Heart left ventricle (tissue), 16 donors: ENCODE measurements at places on chromosomes 12 and 14. TPM values are rescaled to one million over a fixed set of nuclear protein-coding genes. Genes with fewer than 3 reads are reported as not detected.

DNA sequence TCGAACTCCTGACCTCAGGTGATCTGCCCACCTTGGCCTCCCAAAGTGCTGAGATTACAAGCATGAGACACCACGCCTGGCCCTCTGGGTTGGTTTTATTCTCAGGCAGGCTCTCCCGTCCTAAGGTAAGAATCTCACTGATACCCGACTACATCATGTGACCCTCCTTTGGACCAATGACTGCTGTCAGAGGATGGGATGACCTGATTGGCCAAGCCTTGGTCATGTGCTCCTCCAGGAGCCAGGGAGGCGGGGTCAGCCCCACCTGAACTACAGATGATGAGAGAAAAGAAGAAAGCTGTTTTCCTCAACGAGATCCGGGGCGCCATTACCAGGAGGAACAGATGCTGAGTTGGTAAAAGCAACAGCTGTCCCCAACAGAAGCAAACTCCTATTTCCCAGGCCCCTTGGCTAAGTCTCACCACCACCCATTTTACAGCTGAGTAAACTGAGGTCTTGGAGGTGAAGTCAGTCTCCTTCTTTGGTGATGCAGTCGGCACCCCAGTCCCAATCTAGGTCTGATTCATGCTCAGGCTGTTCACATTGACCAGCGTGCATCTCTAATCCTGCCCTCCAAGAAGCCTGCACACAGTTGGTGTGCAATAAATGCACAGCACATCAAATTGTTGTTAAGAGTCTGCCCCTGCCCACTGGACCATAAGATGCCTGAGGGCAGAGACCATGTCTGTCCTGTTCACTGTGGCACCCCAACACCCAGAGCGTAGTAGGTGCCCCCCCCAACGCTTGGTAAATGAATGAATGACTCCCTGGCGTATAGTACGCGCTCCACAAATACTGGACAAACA lies 118.8 kb downstream of the SCARB1 start:
- no peak for DNase-seq

DNA sequence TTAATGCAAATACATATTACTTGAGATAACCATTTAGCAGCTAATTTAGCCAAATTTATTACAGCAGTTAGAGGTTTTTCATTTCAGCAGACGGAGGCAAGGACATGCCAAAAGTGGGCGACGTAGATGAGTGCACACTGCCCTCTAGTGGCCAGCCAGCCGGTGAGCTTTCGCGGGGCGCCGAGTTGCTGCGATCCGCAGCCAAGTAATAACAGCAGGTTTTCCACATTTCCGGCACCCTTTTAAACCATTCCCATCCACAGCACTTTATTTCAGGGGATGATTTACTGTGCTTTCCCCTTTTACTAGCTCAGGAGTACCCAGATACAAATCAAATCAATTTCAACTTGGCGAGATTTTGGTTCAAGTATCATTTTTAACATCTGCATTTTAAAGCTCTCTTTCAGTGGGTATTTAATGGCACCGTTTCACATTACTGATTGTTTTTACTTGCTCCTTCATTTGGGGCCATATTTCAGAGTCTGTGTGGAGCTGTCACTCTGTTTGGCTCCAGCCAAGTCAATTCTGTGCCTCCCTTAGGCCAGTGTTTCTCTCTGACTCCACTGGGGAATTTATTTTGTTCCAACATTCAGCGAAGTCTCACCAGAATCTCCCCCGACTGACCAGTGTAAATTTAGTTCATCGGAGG lies 158.0 kb downstream of the EGLN3 start:
- DNase-seq = peak; percentile 79

EML1 gene
- total RNA-seq = 46.5 TPM

- DNase-seq = no peak
These were observed 30.6 kb upstream of the LIN7A start for GRCh38 chr12:80968326-80968725.

DNA sequence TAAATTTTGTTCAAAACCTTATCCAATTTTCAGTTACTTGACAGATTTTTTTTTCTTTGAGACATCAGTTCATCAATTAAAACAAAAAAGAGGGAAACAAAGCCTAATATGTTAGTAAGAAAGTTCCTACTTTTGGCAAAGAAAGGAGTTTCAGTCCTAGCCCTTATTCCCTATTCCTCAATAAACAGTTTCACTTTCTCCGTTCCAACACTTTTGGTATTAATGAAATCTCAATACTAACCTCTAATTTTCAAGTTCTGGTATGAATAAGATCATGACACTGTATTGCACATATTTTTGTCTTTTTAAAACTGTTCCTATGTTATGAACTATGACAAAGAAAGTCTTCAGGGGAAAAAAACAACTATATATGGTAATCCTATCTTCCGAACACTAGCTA lies 48.4 kb downstream of the RPS6KA5 start:
- DNase-seq = no peak

DNA sequence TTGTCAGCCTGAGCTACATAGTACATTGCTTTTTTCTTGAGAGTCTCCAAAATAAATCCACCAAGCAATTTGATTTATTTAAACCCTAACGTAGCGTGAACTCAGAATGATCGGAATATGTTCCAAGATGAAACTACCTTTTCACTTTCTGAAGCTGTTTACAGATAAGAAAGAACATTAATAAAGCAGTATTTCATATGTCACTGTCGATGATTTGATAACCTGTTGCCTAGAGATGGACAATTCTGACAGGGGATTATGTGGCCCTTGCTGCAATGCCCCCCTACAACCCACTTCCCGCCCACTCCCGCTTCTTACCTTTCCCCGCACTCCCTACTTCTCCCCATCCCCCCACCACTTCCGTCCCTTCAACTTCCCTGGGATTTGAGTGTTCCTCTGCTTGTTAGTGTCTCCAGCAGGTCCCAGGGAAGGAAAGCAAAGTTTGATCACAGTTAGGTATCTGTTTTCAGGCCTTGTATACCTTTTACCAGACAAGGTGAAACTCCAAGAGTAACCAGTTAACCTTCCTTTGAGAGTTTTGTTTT lies 229.2 kb upstream of the HMGA2 start:
- DNase-seq = no peak

POTEG gene
- total RNA-seq = not detected

GRCh38 chr14:59356312-59356711 lies 108.9 kb downstream of the GPR135 start:
- no peak for DNase-seq

DNA sequence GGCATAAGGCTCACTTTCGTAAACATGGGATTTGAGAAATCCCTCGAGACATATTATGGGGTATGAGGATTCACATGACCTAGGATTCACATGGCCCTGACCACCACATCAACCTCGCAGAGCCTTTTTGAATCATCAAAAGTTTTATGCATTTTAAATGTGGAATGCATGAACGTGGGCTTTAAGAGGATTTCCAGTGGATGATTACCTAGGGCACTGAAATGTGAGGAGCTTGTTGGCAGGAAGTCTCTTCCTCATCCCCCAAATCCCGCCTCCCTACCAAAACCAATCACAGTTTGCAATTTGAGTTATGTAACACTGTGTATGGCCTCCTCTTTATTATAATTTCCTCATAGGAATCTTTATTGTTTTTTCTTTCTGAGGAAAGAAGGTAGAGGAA lies 659.6 kb upstream of the TBX3 start:
- no peak for DNase-seq

EFS gene
- total RNA-seq = 3.4 TPM

DNA sequence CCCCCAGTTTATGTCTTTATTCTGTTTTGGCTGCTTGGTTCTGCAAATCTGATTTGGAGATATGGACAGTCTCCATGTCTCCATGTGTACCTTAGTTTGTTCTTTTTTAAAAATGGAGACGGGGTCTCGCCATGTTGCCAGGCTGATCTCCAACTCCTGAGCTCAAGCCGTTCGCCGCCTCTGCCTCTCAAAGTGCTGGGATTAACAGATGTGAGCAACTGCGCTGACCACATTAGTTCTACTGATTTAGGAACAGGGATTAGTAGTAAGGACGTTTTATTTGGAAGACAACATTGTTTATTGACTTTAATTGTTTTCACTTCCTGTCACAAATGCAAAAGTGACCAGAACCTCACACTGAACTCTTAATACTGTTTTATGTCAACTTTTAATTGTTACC lies 14.7 kb downstream of the AEBP2 start:
- DNase-seq = no peak

ARHGDIB gene
- 256 TPM for total RNA-seq

- no peak for DNase-seq
These were observed 278.3 kb downstream of the AKAP6 start for GRCh38 chr14:32607399-32607798.

ESRRB gene
- total RNA-seq = 4.1 TPM

DNA sequence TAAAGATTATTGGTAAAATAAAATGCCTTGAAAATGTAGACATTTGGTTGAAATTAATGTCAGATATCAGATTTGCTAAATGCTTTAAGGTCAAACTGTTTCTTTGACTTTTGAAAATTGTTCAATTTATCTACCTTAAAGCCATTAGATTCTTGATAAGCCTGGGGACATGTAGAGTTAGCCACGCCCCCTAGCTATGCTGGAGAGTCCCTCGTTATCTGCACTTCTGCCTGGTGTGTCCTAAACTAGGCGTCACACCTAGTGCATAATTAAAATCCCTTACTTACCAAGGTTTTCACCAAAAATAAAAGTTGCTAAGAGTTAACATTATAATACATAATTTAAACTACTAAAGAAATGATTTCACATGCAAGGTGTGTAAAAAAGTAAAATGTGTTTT lies 79.5 kb downstream of the EGLN3 start:
- no peak for DNase-seq

DNA sequence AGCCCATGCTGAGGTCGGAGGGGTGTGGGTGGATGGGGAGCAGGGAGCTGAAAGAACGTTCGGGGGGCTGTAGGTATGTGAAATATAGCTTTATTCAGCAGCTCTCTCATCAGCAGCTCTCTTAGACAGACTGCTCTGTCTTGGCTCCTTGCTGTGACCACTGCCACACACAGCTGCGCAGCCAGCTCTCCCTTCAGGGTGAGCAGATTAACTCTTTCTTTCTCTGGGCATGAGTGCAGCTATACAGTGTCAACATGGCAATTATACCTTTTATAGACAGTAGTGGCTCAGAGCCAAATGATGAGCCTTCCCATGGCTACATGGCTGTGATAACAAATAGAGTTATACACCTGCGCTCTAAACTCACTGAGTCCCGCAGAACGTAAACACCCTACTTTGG lies 137.7 kb upstream of the NEDD1 start:
- no peak for DNase-seq

GRCh38 chr12:123389560-123390351 lies 5.8 kb downstream of the KMT5A start:
- peak; percentile 75 for DNase-seq

DNA sequence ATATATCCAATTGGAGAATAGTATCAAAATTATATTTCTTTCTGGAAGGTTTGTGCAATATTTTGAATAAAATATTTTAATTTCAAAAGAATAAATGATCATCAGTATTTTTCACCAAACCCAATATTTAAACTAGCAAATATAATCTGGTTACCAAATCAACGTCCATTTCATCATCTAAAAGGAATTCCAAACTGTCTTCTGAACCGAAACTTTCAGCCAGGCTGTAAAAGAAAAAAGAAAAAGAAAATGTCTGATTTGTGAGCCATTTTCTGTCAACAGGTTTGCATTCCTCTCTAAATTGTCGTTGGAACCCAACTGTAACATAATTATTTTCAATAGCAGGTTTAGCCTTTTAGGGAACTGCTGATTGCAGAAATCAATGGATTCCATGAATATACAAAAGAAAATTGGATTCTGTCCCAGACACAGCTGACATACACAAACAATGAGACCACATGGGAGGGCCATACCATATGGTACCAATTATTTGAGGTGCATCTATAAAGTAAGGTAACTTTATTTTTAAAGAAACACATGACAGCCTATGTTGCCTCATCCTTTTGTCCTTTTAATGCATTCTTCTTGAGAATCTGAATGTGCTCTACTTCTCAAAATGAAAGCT lies 22.7 kb downstream of the SNRPF start:
- DNase-seq = no peak

C1S gene
- total RNA-seq = 59.2 TPM

DNA sequence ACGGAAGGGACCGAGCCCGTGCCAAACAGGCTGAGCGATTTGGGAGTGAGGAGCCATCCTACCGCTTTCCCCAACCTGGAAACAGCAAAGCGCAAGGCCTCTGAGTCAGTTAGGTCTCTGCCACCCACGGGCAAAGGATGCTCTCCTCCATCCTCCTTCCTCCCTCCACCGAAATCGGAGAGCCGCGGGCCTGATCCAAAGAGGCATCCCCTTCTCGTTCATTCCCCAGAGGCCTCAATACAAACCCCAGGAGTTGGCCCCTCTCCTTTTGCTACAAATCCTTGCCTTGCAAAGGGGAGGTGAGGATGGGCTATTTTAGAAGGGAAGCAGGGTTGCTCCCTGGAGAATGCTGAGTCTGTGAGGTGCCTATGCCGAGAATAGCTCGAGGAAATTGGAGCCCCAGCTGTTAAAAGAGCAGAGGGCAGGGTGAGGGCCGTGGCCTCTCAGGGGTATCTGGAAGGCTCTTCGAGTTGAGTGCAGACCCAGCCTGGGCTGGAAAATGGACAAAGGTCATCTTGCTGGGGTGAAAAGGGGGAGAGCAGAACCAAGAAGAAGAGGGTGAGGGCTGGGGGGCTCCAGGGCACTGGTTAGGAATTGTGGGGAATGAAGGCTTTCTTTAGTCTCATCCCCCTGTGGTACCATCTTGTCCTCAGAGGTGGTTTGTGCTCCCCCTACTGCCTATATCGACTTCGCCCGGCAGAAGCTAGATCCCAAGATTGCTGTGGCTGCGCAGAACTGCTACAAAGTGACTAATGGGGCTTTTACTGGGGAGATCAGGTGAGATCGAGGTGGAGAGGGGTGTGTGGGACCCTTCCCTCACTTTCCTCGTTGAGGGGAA lies 1.1 kb downstream of the TPI1 start:
- DNase-seq = no peak

SLC2A14 gene
- 0.35 TPM for total RNA-seq

DNA sequence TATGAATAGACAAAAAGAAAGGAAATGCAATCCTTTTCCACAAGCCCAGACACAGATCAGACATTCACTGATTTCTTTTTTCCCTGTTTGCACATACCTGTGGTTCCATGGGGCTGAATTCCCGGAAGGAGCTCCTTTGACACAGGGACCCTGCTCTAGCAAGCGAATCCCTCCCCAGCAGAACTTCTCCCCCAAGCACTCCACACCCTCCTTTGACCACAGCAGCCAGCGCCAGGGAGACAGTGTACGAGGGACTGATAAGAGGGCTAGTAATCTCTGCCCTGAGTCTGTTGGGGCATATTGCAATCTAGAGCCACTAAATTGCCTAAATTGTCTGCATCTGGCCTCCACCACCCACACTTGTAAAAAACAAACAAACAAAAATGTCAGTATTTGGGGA lies 83.4 kb upstream of the NTF3 start:
- no peak for DNase-seq

GRCh38 chr12:91513313-91513712 lies 330.7 kb upstream of the DCN start:
- no peak for DNase-seq

GRCh38 chr14:91061056-91061887 lies 831 bp upstream of the RPS6KA5 start:
- no peak for DNase-seq

A2ML1 gene
- total RNA-seq = not detected

TAS2R8 gene
- not detected for total RNA-seq
